ENCODE measurements at places on chromosomes 4 and X.

GRCh38 chr4:43066415-43066814 is 173.9 kb downstream of the GRXCR1 start:
- no peak for DNase-seq

GRCh38 chr4:5206016-5206790 is 154.9 kb downstream of the STK32B start:
- no peak for DNase-seq

DNA sequence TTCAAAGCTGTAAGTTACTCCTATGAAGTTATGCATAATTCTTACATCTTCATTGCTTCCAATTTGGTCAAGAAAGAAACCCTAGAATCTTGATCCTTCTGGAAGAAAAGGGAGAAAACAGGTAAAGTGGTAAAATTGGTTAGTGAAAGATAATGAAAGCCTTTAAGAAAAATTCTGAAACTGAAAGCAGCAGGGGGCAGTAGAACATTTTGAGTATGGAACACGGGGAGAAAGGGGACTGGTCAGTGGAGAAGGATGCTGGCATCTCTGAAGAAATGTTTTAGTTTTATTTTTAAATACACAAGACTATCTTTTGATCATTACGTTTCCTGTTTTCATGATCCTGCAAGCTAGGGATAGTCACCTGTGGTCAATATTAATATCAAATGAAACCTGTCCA is 54.3 kb downstream of the SLIT2 start:
- DNase-seq, result no peak

DNA sequence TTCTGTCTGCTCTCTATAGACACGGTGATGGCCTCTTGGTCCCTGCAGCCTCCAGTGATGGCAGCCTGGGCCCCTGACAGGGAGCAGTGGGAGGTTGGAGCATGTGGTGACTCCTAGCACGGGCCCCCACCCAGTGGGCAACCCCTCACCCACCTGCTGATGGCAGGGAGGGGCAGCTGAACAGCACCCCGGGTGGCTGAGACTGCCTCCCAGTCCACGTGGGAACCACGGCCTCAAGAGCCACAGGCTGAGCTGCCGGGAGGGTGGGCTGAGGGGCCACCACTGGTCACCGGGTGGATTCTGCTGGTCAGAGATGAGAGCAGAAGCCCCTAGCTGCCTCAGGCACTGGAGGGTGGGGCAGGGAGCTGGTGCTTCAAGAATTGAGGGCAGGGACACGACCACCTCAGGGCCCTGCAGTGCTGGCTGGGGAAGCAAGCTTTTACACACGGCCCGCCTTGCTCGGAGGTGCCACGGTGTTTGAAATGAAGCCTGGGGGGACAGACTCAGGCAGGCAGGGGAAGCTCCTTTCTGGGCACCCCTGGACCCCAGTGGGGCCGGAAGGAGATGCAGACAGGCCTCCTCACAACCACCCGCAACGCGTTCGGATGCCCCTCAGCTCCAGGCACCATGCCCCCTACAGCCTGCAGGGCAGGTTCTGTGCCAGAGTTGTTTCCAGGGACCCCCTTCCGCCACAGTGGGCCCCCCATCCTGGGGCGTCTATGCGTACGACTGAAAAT is 6.3 kb upstream of the HAUS3 start:
- no peak for DNase-seq

DNA sequence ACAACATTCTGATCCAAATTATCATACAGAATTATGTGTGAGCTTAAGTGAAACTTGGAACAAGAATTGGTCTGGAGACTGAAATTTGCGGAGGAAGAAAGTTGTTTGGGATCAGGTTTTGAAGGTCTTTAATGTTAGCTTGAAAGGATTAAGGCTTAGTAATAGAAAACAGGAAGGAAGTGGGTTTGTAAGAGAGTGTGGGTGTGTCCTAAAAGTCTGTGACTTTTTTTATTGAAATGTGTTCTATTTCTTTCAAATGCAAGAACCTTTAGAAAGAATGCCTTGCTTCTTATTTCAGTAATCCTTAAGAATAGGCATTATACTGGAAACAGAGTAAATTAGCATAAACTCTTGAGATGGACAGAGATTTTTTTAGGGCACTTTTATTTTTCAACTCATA is 198.0 kb downstream of the GALNTL6 start:
- no peak for DNase-seq

GRCh38 chr4:16129336-16129735 is 45.5 kb upstream of the PROM1 start:
- DNase-seq, result no peak

DNA sequence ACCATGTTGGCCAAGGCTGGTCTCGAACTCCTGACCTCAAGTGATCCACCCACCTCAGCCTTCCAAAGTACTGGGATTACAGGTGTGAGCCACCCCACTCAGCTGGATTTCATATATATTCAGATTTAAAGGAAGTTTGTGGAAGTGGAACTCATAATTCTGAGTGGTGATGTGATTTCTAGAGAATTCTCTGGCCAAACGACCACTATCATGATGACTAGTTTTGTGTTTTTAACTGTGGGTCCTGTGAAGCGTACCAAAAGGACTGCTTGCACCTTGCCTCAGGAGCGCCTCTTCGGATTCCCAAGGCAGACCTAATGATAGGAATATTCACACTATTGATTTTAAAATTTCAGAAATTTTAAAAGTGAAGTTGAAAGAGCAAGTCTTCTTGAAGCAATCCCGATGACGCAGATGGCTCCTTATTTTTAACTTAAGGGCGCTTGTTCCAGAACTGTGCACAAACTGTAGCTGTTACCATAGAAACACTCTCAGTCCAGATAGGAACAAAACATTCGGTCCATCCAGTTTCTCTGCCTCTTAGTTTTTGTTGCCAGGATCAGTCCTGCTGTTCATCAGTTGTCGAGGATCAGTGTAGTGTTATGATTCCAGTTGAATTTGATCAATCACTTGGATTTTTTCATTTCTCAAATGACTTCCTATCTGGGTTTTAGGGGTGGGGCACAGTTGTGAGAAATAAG is 51.7 kb upstream of the CLCN4 start:
- DNase-seq, result no peak

DNA sequence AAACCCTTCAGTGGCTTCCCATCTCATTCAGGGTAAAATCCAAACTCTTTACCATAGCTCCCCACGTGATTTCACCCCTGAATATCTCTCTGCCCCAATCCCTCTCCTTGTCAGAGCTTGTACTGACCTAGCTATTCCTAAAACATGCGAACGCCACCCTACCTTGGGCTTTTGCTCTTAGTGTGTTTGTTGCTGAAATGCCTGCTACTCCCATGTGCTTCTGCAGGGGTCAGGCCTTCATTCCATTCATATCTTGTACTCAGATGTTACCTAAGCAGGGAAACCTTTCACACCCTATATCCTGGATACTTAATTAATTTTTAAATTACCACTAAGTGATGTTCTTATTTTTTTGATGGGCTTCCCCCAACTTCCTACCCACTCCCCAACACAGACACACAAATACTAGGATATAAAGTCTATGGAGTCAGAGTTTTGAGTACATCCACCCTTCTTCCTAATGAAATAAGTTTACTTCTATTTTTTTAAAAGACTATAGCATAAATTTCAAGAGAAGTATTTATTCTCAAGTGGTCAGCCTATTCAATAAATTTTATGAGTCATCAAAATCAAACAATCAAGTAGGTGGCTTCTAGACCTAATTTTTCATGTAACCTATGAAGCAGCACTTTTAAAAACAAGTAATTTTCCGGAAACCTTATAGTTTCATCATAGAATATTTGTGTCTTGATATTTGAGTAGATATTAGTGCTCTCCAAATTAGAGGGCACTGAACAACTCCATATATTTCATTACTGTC is 189.4 kb downstream of the RAPGEF2 start:
- DNase-seq, result no peak

DNA sequence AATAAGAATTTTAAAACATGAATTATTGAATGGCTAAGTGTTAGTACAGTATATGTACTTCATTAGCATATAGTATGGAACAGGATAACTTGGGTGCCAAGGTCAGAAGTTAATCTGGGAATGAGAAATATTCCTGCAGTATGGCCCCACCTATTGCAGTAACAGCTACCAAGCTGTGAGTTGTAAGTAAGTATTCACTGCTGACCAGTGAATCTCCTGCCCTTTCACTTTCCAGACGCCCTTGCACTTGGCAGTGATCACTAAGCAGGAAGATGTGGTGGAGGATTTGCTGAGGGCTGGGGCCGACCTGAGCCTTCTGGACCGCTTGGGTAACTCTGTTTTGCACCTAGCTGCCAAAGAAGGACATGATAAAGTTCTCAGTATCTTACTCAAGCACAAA is 105.1 kb downstream of the NFKB1 start:
- DNase-seq, result no peak

DNA sequence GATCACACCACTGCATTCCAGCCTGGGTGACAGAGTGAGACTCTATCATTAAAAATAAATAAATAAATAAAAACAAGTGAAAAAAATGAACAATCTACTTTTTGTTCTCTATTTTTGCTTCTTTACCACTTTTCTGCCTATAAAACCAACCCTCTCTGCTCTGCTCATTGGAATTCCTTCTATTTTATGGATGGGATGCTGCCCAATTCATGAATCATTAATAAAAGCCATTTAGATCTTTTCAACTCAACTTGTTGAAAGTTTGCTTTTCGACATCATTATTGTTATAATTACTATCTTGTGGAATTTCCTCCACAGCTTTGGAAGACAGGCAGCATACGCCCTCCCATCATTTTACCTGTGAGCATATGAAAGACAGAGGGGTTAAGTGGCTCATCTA is 52.1 kb upstream of the SMIM10 start:
- DNase-seq, result no peak

Measured in activated effector memory CD4-positive, alpha-beta T cell treated with Interleukin-2 at 50 U/mL for 16 hours (primary cell).